HepG2 (cell line): ENCODE measurements at places on chromosomes 3 and 15.
A peak's percentile ranks its signal among the peaks of the same experiment; 100 is the strongest.

DNA sequence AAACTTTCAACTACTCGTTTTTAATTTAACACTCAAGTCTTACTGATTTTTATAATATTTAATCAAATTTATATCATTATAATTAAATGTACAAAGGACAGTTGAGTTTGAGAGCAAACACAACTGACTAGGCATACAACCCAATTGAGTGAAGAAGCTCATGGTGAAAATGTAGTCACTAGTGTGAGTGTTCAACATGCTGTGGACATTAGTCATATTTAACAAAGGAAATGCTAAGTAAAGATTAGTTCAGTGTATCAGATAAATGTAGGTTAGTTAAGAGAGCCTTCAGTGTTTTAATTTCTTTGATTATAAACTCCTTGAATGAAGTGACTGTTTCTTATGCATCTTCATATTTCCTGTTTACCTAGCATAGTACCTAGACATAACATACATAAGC is 444.2 kb upstream of the GOLIM4 start:
- no peak for DNase-seq

DNA sequence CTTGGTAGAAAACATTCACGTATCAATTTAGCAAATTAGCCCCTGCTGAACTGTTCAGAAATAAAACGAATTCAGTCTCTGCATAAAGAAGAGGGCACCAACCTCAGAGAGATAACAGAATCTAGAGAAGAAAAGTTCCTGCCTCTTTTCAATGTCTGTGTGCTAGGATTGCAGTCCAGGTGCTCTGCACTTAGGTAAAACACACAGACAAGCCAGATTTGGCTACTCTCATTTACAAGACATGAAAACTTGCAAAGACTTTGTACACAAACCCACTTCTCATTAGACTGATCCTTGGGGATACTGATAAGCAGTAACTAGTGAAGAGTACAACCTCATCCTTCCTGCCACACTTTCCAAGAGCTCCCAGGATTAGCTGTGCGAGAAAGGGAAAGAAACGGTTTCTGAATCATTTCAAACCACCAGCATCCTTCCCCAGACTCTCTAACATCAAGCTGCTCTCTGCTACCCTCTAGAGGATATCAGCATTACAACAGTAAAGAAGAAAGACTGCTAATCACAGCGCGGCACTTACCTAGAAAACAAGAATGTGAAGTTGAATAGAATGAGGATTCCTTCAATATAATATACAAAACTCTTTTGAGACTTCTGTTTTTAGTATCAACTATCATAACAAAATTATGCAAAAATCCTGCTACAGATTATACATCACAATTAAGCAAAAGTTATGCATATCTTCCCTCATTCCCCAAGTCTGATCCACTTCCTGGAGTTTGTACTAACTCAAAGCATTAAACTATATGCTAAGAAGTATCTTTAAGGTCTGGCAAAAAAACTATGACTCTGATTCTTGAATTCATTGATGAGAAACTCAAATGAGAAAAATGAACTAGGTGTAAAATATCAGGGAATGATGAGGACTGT is 306.4 kb downstream of the MAGI1 start:
- peak; percentile 54 for DNase-seq

- DNase-seq = no peak
These were observed 52.7 kb downstream of the CLDN18 start for GRCh38 chr3:138062626-138063025.

DNA sequence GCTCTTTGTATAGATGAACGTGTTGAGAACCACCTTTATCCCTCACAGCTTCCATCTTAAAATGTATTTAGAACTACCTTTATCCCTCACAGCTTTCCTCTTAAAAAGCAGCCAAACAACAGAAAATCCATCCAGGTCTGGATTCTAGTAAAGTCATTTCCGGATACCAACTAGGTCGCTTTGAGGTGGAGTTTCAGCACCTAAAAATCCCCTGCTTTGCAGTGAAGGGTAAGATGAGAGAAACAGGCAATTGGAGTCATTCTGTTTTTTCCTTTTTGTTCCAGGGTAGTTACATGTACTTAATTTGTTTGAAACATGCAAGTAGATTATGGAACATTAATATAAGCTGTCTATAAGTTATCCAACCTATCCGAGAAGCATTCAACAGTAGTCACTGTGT is 192.0 kb downstream of the UBE2E2 start:
- DNase-seq = no peak

GRCh38 chr3:190003068-190003467 is 117.6 kb downstream of the P3H2 start:
- DNase-seq = no peak

DNA sequence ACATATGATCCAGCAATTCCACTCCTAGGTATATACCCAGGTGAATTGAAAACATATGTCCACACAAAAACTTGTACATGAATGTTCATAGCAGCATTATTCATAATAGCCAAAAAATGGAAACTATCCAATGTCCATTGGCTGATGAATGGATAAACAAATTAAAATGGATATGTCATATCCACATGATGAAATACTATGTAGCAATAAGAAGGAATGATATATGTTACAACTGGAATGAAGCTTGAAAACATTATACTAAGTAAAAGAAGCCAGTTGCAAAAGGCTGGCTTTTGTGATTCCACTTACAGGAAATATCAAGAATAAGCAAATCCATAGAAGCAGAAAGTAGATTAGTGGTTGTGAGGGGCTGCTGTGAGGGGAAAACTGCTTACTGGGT is 33.7 kb downstream of the BNC1 start:
- no peak for DNase-seq

DNA sequence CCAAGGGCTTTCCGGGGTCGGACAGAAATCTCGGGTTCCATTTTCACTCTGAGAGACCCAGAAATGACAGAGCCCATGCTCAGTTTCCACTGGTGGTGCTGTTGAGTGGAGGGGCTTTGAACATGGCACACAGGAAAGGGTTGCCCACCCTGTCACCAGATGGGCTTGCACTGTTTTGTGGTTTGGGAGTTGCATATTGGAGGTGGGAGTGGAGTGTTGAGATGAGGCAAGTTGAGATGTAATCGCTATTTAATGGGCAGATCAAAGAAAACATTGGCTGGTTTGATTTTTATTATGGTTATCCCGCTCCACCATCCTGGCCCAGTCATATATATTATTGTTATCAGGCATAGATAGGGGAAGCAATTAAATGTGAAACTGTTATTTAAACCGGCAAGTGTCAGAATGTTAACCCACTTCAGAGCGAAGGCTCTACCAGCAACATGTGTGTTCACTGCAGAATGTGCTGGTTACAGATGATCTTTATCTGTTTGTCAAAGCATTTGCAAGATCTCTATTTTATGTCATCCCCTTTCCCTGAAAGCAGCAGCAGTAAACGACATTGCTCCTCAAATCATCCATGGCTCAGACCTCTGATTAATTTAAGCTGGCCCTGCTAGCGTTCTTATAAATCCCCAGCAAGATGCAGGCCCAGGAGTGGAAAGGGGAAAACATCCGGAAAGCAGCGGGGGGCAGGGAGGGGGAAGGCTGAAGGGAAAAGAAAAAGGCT is 58.3 kb upstream of the TSEN2 start:
- DNase-seq = no peak

DNA sequence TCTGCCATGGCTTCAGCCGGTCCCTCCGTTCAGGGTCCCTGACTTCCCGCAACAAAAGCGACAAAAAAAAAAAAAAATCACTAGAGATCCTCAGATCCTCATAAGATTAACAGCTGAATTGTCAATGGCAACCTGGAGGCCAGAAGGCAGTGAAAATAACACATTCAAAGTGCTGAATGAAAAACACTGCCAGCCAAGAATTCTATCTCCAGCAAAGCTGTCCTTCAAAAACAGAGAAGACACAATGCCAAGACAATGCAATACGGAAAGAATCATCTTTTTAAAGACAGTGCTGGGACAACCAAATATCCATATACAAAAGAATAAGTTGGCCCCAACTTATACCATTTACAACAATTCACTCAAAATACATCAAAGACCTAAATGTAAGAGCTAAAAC is 21.6 kb downstream of the MTHFS start:
- no peak for DNase-seq

DNA sequence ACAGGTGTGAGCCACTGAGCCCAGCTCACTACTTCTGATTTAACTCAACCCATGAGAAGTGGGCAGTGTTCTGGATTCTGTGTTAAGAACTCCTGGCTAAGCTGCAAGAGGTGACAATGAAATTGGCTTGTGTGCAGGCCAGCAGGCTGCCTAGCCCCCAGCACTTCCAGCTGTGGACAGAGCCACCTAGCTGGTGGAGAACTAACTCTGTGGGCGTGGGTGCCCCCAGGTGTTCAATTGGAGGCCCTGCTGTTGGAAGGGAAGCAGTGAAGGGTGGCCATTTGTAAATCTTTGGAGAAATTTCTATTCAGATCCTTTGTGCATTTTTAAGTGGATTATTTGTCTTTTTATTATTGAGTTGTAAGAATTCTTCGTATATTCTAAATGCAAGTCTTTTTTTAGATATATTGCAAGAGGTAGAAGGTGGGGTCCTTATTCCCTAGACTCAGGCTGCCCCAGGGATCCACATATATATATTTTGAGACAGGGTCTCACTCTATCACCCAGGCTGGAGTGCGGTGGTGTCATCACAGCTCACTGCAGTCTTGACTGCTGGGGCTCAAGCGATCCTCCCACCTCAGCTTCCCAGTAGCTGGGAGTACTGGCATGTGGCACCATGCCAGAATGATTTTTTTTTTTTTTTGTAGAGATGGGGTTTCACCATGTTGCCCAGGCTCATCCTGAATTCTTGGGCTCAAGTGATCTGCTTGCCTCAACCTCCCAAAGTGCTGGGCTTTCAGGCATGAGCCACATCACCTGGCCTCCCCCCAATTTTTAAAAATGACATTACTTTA is 7.2 kb upstream of the SCAMP5 start:
- peak; percentile 65 for DNase-seq

DNA sequence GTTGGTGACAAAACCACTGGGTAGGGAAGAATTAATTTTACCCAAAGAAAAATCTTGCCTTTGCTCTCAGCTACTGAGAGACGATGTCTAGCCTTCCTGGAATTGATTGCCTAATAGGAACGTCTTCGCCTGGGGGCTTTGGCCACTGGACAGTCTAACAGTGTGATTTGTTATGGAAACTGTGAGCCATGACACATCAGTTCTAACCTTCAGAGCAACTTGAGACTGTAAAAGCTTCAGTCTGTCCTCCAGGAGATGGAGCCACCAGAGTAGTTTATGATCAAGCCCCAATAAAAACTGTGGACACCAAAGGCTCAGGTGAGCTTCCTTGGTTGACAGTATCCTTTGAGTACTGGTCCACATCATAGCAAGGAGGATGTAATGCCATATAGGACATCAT is 235.8 kb upstream of the TMCO5A start:
- DNase-seq = no peak

DNA sequence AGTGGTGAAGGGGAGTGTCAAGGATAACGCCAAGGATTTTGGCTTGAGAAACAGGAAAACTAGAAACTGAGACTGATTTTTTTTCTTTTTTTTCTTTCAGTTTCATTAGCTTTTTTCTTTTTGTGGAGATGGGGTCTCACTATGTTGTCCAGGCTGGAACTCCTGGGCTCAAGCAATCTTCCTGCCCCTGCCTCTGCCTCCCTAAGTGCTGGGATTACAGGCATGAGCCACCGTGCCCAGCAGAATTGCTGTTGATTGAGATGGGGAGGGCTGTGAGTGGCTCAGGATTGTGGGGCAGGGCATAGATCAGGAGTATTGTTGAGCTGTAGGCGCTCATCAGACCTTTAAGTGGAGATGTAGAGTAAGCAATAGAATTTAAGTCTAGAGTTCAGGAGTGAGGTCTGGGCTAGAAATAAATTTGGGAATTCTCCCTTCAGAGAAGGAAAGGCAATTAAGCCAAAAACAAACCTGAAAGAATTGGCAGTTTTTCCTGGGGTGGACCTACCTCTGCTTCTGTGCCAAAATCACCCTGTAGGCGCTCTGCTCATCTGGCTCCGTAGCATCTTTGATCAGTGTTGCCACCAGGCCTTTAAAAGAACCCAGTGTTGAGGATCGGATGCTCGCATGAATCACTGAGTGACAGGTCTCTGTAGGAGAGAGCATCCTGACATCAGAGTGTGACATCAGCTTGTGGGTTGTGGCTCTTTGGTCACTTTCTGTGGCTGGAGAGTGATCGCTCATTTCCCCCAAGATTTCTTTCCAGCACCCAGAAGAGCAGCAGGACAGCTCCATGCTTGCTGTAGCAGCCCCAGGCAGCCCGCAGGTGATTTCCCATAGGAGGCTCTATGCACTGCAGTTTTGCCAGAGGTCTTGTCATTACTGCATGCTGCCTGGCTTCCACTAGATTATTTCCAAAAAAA is 15.8 kb downstream of the ABHD17C start:
- DNase-seq = no peak

GRCh38 chr15:35330048-35330695 is 215.8 kb downstream of the DPH6 start:
- no peak for DNase-seq

DNA sequence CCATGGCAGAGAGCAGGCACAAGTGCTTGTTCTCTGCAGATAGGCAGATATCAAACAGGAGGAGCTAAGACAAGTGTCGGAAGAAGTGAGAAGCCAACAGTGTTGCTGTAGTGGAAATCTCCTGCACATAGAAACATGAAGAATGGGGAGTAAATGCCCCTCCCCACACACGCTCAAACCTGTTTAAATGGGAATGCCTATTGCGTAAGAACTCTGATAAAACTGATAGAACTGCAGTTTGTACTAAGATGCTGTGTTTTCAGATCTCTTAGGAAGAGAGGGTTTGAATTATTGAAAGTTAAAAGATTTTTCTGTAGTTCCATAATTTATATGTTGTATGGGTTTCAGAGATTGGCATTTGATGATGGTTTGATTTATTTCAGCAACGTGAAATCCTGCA is 19.6 kb downstream of the EIF2AK4 start:
- no peak for DNase-seq

DNA sequence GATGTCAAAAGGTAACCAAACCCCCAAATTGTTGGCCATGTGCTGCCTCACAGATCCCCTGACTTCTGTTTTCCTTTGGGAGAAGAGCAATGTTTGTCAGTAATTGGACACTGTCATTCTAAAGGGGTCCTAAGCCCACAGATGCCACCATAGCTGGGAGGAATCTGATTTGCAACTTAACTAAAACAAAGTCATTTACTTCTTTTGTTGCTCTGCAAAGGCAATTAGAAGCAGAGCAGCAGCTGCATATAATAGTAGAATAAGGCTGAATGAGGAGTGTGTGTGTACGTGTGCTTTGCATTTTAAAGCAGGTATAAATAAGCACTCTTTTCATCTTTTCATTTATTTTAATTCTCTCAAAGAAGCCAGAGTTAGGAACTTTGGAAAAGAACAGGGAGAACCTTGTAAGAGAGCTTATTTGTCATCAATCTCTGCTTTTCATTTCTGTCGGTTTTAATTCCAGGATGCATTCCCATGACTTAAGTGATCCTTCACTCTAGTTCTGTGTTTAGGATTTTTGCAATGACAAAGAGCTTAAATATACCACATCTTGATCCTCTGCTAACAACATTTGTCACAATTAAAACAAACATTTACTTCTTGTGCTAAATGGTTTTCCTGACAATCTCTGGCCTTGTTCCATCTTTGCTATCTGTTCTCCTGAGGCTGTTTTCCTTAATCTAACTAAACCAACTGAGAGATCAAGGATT is 530.2 kb upstream of the CBLB start:
- DNase-seq = no peak

DNA sequence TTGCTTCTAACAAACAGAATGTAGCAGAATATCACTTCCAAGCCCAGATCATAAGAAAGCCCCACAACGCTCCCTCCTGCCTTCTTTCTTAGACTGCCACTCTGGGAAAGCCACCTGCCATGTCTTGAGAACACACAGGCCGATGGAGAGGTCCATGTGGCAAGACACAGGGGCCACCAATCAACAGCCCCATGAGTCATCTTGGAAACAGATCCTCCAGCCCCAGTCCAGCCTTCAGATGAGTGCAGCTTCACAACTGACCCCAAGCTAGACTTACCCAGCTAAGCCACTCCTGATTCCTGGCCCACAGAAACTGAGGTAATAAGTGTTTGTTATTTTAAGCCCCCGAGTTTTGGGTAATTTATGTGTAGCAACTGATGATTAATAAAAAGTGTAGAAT is 39.7 kb downstream of the PTH1R start:
- no peak for DNase-seq
